Activated effector memory CD4-positive, alpha-beta T cell treated with anti-CD3 and anti-CD28 coated beads, Interleukin-2, amount 50 U/mL, for 16 hours (primary cell): ENCODE measurements at places on chromosomes 7 and 10.

DNA sequence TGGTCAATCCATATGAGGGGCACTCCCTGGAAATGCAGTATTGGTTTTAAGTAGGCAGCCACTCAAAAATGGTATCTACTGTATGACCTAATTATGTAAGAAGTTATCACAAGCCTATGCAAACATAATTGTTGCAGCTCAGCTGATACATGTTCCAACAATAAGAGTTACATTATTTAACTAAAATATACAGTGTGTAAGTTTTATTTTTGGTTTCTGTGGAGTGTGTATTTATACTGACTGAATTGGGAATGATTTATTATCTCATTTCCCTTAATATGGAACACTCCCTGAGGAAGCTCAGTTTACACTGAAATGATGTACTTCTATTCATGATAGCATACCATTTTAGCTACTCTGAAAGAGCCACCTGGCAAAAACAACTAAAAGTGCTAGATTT is 2.6 kb upstream of the ING3 start:
- DNase-seq, result no peak

DNA sequence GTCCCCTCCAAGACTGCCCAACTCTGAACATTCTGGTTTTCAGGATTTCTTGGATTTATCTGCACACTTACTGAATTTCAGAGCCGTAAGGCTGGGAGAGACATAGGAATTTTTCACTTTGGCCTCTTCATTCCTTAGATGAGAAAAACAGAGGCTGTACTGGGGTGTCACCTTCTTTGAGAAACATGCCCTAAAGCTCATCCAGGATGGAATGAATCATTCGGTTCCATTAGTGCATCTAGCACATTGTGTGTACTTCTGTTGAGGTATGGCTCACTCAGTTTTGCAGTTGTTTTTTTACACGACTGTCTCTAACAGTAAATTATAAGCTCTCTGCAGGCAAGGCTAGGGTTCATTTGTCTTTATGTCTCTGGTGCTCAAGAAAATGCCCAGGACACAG is 383.4 kb downstream of the GATA3 start:
- DNase-seq, result no peak

DNA sequence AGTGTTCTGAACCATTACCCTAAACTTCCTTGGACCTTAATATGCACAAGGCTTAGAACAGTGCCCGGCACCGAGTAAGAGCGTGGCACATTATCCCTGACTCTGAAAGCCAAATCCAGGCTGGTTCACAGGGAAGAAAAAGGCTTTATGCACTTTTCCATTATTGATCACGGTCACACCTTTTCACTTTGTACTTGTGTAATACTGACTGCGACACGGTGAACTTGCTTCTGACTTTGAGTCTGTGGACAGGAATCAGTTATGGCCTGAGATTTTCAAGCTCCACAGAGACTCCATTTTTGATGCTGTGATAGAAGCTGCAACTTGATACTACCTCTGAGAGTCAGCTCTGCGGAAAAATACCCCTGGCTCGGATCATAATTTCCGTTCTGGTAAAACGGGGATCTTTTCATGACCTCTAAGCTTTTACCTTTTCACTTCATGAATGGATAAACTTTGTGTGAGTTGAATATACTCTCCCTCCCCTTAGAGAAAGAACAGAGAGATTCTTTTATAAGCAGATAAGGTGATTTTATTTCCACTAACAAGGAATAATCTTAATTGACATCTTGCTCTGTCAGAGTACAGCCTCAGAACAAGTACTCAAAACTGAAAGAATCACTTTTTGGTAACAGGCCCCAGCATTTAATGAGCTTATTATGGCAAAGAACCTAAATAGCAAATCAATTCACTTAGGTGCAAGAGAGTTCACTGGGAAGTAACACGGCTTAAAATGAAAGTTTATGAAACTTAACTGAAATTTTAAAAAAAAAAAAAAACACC is 88.8 kb downstream of the ELMO1 start:
- DNase-seq, result peak; percentile 68

- DNase-seq, result no peak
These were observed 145.1 kb downstream of the GNAI1 start for GRCh38 chr7:80279760-80280159.

DNA sequence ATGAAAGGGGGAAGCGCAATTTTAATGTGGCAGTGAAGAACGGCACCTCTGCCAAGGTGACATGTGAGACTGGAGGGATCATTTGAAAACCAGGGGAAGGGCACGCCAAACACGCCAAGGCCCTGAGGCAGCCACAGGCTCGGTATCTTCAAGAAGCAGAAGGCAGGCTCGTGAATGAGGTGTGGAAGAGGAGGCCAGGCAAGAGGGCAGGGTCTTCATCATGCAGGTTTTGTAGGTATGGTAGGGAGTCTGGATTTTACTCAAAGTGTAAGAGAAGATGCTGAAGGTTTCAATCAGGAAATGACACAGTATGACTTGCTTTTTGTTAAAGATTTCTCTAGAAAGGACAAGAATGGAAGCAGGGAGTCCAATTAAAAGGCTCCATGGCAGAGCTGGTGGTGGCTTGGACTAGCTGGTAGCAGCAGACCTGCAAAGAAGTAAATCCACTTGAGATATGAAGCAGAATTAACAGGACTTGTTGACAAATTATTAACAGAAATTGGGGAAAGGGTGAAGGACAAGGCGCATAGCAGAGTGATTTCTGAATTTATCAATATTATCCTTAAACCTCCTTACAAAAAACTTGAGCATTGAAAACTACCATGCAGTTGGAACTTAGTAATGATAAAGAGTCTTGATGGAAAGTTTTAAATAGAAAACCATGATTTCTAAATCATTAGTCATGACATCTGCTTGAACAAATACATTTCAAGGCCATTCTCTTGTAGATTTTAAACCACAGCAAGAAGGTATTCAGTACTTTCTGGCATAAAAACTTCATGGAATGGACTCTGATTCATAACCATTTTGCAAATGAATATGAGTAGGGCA is 70.4 kb downstream of the COA1 start:
- DNase-seq, result no peak

DNA sequence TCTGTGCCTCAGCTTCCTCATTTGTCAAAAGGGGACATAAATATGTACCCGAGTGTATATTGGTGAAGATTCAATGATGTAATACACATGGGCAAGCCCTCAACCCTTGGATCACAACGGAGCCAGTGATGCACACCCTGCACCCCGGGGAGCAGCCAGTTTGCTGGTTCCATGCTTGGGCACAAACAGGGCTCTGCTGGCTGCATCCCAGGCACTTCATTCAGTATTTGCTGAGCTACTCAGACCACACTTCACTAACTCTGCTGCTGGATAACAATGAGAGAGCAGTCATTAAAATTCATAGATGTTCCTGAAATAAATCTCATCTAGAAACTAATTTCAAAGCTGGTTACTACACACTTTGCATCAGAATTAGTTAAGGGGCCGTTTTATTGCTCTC is 72.0 kb downstream of the SCRN1 start:
- DNase-seq, result no peak

GRCh38 chr10:93245147-93245546 is 171.5 kb downstream of the CYP26A1 start:
- no peak for DNase-seq

DNA sequence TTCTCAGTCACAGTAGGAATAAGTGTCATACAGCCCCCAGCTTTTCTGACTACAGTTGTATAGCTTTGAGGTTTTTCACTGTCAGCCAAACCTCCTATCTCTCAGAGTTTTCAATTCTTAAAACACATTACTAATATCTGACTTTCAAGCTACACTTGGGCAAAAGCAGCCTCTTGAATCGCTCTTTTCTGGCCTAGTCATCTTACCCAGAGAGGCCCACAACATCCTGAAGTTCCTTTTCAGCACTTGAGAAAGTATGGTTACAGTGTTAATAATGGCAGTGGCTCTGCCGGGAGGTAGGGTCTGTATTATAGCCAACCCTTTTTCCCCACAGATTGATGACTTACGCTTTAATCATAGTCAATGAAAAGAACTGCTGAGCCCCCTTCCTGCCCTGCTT is 181.0 kb downstream of the LRRC4 start:
- DNase-seq, result no peak

DNA sequence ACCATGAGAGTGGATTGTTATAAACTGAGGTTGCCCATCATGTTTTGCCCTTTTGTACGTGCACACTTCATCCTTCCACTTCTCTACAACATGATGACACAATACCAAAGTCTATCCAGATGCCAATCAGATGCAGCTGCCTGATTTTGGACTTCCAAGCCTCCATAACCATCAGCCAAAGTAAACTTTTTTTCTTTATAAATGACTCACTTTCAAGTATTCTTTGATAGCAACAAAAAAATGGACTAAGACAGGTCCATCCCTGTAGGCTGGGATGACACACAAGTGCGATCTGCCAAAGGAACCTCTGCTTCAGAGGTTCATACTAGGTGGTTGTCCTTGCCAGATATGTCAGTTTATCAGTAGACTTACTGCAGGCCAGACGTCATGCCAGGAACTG is 320.2 kb upstream of the FZD1 start:
- DNase-seq, result no peak

DNA sequence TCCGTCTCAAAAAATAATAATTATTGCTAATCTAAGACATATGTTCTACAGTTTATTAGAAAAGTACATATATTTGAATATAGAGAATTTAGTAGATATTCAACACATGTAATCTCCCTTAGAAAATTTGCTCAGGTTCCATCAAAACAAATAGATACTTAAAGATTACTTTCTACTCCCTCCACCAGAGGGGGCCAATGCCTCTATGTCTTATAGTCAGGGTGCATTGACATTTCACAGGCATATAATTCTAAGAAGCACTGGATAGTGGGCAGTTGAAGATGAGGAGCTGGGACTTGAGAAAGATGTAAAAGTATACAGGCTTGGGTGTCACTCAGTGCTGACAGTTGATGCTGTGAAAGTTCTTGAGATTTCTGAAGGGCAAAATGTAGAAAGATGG is 301.6 kb upstream of the HPS1 start:
- no peak for DNase-seq

GRCh38 chr10:100823194-100823593 is 77.8 kb downstream of the PAX2 start:
- peak; percentile 5 for DNase-seq

DNA sequence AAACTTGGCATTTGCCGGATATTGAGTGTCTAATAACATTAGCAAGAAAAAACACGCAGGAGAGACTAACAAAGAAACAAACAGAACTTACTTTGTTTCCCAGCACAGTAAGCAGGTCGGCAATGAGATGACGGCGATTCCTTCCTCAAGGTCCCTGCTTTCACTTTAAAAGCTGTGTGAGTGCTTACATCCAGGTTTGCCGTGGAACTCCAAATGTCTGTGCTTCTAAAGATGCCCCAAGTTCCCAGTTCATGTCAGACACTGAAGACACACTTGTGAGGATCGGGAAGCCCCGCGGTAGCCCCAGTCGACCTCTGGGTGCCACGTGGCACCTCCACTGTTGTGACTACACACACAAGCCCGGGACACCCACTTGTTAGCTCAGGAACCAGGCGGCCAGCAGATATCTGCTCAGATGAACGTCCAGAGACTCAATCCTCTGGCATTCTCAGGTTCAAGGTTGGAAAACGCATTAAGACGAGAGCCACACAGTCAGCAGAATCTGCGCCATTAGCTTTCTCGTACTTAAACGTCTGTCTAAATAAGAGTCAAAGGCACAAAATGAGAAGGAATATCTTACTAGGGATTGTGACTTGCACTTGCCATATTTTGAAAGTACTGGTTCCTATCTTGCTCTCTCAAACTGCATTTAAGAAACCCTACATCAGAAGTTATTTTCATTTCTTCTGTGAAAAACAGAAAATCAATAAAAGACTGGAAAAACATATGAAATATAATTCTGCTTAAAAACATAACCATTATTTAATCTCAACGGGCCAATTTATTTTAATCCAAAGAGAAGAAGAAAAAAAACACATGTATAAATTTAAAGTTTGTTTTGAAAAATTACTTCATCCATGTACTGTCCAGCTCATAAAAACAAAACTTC is 207.6 kb upstream of the KLF14 start:
- peak; percentile 83 for DNase-seq

- no peak for DNase-seq
These were observed 166.2 kb upstream of the STEAP1 start for GRCh38 chr7:89988074-89988473.

GRCh38 chr7:24820730-24821044 is 63.4 kb upstream of the GSDME start:
- no peak for DNase-seq

- no peak for DNase-seq
These were observed 277.4 kb downstream of the PLXDC2 start for GRCh38 chr10:20093600-20093999.

DNA sequence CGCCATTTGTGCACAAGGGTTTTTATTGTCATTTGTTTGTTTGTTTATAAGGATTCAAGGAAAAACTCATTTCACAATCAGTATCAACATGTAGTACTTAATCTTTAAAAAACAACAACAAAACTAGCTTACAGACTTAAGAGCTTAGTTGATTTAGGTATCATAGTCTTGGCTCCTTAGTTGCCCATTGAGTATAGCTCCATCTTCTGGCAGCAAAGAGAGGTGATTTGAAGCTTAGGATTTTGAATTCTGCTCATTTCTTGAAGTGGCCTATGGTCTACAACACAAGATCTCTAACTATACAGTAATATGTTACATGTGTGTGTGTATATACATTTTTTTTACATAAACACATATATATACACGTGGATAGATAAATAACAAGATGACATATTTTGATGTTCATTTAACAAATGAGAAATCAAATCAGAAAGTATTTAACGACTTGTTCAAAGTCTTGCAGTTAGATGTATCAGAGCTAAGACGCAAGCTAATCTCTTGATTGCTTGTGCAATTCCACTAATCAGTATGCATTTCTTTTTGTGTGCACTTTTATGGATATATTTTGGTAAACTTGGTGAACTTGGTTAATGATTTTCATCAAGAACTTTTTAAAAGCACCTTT is 307.3 kb downstream of the CAMK1D start:
- DNase-seq, result no peak

- no peak for DNase-seq
These were observed 89.8 kb downstream of the MBL2 start for GRCh38 chr10:52682766-52683165.

DNA sequence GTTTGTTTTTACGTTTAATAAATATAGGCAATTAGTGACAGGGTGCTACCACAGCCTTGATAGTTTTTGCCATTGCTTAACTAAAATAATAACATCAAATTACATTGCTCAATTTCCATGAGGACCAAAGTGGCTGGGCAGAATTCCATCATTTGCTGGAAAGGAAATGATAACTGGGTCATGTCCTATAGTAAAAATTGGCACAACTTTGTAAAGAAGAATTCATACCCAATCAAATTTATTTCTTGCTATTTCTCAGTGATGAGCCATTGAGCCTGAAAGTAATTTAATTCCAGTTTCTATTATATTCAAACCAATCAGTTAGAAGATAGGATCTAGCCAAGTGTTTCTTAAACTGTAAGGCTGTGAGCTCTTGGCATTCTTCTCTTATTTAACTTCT is 102.2 kb upstream of the CTTNBP2 start:
- no peak for DNase-seq

DNA sequence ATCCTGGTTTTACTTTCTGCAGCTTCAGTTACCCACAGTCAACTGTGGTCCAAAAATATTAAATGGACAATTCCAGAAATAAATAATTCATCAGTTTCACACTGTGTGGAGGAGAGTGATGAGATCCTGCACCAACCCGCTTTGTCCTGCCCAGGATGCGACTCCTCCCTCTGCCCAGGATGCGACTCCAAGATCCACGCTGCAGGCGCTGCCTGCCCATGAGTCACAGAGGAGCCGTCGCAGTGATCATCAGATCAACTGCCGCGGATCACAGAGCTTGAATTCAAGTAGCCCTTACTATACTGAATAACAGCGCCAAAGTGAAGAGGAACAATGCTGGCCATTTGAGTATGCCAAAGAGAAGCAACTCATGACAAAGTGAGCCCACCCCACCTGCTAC is 61.5 kb downstream of the GRB10 start:
- no peak for DNase-seq

- no peak for DNase-seq
These were observed 117.9 kb downstream of the ELMO1 start for GRCh38 chr7:37330775-37331174.
